Kidney (tissue), 22 donors: ENCODE measurements at places on chromosomes 13 and 19.

DNA sequence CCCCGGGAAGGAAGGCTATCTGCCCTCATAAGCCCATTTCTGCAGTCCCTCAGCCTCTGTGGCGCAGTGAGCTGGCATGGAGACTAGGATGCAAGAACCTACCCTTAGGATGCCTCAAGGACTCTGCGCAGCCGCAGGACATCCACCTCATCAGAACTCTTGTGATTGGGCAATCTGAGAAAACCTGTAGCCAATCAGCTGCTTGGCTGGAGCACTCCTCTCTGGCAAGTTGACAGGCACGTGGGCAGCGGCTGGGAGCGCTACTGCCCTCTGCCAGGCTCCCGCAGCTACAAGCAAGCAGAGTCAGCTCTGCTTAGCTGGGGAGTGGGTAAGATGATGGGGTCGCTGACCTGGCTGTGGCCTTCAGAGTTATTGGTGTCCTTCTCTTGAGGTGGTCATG is 1.5 kb upstream of the ECSIT start:
- DNase-seq, result peak; percentile 75

- no peak for DNase-seq
These were observed 8.5 kb downstream of the ACTMAP start for GRCh38 chr19:40741527-40742390.

- peak; percentile 12 for DNase-seq
These were observed 10.1 kb upstream of the TPRX2 start for GRCh38 chr19:47848823-47849473.

DNA sequence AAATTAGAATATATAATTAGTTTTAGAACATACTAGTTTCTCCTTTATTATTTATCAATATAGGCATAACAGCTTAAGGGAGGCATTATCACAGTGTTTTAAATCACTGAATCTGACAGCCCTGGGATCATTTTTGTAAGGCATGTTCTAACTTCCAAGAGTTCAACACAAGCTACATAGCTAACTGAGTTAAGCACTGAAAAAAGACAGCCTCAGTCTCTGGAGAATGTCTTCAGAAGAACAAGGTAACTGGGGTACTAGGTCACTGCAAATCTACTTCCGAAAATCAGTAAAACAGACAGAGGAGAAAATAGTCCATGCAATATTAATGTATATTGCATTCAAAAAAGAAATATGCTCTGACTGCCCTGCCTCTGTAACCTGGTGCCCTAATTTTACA is 502.1 kb downstream of the RFC3 start:
- DNase-seq, result no peak

DNA sequence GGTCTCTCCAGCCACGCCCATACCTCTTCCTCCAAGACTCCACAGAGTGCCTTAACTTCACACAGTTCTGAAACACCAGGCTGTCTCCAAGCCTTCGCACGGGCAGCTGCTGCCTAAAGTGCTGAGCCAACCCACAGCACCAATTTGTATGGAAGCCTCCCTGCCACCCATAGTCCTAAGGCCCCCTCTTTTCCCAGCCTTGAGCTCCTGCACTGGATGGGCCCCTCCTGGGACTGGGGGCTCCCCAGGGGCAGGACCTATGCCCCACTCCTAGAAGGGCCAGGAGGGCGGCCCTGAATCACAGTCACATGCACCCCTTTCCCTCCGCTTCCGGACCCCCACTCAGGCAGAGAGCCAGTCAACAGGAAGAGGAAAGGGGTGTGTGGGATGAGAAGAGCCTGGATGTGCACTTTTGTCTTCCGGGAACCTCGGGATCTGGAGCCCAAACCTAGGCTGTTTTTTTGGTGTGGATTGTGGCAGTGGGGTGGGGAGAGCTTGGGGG is 5.1 kb upstream of the FCER2 start:
- DNase-seq, result no peak

DNA sequence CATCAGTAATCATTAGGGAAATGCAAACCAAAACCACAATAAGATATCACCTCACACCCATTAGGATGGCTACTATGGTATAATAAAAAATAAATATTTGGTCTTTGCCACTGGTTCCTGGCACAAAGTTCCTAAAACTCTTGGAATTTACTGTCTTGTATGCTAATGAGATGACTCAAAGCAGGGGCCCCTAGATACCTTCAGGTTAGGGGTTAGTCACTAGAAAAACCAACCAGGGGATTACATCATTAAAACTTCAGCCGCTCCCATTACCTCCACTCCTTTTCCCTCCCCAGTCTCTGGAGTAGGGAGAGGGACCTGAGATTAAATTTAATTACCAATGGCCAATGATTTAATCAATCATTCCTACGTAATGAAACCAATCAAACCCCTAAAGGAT is 49.6 kb downstream of the THSD1 start:
- DNase-seq, result no peak

DNA sequence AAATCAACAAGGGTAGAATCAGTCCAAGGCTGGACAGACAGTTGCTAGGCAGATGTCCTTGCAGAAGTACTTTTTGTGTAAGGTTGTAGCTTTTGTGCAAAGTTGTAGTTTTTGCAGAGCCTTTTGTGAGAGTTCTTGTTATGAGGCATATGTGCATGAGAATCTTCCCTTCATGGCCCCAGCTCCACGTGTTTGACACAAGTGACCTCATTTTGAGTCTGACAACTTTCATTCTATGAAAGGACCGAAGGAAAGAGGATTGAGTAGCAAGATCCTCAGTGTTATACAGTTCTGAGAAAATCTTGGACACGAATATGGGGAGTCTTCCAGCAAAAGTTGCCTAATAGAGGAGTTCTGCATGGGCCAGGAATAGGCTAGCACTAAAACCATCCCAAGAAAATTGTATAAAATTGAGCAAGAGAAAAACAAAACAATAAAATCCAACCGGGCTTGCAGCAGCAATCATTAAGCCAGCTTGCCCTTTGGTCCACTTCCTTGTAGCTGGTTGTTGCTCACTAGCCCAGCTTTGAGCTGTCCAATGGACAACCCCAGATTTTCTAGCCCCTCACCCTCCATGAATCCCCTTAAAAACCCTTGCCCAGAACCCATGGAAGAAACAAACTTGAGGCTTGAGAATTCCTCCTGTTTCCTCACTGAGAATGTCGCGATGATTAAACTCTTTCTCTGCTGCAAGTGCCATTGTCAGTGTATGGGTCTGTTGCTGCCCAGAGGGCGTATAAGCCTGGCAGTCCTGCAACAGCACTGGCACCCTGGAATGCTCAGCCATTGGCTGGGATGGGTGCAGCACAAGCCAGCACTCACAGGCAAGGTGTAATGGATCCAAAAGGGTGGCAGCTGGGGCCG is 6.5 kb downstream of the EPSTI1 start:
- peak; percentile 21 for DNase-seq
